ENCODE measurements at places on chromosomes 2 and 18.

DNA sequence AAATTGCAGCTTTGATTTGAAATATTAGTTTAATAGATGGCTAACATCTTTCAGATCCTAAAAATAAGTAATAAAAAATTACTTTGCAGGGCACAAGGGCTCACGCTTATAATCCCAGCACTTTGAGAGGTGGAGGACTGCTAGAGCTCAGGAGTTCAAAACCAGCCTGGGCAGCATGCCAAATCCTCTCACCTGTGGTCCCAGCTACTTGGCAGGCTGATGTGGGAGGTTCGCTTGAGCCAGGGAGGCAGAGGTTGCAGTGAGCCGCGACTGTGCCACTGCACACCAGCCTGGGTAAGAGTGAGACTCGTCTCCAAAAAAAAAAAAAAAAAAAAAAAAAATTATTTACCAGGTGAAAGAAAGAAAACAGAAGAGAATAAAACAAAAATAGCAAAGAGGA, 449.8 kb downstream of the NRXN1 start:
- DNase-seq, result peak; percentile 40

GRCh38 chr2:10404324-10405143, 43.6 kb downstream of the ODC1 start:
- no peak for DNase-seq

- DNase-seq, result no peak
Observed at GRCh38 chr2:240280621-240281020, 140.2 kb upstream of the OTOS start.

GRCh38 chr2:78077633-78078032, 555.5 kb upstream of the LRRTM4 start:
- no peak for DNase-seq

DNA sequence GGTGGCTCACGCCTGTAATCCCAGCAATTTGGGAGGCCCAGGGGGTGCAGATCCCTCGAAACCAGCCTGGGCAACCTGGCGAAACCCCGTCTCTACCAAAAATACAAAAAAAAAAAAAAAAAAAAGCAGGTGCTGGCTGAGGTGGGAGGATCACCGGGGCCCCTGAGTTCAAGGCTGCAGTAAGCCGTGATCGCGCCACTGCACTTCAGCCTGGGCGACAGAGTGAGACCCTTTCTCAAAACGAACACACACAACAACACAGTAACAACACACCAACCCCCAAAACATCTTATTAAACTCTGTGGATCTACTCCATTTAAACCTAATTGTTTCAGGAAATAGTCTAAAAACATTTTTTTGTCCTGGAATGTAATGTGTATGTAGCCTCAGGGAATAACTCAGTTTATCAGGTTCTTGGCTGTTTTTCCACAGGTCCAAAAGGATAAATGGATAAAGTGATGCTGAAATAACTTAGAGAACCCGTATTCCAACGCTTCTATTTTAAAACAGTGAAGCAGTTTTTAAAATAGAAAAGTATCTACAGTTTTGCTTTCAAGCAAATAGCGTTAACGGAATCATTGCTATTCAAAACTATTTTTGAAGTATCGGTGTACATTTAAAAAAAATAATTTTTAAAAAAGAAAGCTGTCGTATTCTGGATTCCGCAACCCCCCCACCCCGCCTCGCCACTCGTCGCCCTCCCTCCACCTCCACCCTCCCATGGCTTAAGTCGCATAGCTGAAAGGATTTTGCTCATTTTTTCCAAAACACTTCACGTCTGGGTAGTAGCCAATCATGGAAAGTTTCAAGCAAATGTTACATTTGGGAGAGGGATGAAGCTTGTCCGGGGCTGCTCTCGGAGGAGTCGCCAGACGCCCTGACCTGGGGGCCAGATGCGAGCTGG, 895 bp upstream of the GLS start:
- DNase-seq, result no peak

DNA sequence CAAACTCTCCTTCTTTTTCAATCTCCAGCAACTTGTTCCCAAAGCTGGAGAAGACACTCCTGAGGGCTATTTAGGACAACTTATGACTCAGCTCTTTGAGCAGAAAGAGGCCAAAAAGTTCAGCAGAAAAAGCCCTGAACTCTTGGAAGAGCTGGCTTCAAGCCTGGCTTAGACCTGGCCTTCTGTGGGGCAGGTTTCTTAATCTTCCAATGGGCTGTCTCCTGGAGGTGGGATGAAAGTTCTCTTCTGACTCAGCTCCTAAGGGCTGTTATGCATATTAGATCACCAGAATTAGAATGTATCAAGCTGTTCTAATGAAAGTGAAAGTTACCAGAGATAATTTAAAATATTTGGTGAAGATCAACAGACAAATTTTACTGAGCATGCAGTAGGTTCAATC, 129.4 kb downstream of the RAD51AP2 start:
- no peak for DNase-seq

DNA sequence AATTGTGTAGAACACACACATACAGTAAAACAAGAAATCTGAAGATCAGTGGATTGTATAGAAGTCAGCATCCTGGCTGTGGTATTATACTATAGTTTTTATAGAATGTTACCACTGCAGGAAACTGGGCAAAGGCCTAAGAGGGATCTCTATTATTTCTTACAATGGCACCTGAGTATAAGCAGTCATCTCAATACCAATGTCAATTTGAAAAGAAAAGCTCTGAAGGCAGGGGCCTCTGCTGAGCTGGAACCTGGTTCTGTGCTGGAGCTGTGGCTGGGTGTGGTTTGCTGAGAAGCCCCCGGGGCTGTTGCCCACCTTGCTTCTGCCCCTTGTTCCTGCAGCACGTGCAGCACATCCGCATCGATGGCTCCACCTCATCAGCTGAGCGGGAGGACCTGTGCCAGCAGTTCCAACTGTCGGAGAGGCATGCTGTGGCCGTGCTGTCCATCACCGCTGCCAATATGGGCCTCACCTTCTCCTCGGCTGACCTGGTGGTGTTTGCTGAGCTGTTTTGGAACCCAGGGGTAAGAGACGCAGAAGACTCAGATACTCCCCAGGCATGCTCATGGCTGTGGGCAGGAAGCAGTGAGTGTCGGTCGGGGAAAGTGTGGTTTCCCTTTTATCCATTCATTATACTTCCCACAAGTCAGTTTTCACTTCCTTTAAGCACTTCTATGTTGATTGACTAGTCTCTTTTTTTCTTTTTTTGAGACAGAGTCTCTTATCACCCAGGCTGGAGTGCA, 23.5 kb upstream of the RPL37A start:
- DNase-seq, result no peak

GRCh38 chr18:21826641-21827302, 86.2 kb downstream of the MIB1 start:
- no peak for DNase-seq

DNA sequence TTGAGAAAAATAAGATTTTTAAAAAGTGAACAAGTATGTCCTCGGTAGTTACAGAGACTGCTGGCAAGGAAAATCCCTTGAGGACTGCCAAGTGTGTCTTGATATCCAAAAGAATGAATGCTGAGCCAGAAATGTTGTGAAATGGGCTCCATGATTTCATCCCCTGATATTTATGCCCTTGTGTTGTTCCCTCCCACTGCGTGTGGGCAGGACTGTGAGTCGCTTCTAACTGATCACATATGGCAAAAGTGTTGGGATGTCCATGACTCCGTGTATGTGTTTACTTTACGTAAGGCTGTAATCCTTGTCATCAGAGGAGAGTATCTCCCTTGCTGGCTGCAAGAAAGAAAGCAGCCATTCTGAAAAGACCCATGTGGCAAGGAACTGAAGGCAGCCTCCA, 285.1 kb downstream of the SS18 start:
- no peak for DNase-seq

DNA sequence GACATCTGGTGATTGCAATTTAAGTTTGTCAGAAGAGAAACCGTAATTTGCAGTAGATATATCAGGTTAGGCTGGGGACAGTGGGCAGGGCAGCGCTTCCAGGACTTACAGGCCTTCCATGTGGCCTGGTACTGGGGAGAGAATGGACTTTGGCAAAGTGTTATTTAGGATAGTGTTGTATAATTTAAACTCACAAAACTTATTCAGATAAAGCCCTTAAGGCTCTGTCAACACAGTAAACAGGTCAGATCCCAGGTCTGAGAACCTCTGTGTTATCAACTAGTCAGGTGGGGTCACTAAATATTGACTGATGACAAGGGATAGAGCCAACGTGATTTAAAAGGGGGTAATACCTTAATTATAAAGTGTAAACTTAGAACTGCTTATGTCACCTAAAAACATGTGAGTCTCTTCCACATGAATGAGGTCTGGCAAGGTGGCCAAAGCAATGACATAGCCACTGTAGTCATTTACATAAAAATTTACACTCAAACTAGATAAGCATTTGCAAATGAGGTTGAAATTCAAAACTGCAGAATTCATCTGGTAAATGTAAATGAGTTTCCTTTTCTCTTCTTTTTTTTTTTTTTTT, 80.2 kb upstream of the DNMT3A start:
- DNase-seq, result no peak

- DNase-seq, result no peak
Observed at GRCh38 chr2:45984896-45985473, 312.2 kb upstream of the EPAS1 start.

GRCh38 chr2:24363301-24363700, 3.0 kb upstream of the ITSN2 start:
- no peak for DNase-seq

GRCh38 chr2:187505065-187505672, 49.1 kb downstream of the TFPI start:
- DNase-seq, result no peak

- DNase-seq, result peak; percentile 10
Observed at GRCh38 chr2:186503827-186504606, 18.0 kb downstream of the ZC3H15 start.

GRCh38 chr2:59875836-59876235, 677.6 kb downstream of the BCL11A start:
- no peak for DNase-seq

DNA sequence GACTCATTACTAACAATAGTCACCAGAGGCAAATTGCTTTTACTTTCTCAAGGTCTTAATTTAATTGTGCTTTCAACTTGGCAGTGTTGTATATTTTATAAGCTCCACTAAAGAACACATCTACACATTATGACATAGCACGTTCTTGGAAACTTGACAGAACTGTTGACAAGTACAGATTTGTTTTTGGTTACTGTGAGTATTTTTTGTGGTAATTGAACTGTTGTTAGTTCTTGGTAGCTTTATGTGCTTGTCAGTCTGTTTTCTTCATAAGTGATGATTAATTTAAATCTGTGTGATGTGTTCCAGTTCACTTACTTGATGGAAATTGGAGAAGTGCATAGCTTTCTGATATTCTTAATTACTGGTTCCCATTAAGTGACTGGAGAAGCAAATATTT, 63.9 kb downstream of the COMMD1 start:
- no peak for DNase-seq

GRCh38 chr2:23385748-23386338, 864 bp downstream of the KLHL29 start:
- DNase-seq, result peak; percentile 9

- DNase-seq, result no peak
Observed at GRCh38 chr18:74184875-74185274, 36.6 kb downstream of the TIMM21 start.

DNA sequence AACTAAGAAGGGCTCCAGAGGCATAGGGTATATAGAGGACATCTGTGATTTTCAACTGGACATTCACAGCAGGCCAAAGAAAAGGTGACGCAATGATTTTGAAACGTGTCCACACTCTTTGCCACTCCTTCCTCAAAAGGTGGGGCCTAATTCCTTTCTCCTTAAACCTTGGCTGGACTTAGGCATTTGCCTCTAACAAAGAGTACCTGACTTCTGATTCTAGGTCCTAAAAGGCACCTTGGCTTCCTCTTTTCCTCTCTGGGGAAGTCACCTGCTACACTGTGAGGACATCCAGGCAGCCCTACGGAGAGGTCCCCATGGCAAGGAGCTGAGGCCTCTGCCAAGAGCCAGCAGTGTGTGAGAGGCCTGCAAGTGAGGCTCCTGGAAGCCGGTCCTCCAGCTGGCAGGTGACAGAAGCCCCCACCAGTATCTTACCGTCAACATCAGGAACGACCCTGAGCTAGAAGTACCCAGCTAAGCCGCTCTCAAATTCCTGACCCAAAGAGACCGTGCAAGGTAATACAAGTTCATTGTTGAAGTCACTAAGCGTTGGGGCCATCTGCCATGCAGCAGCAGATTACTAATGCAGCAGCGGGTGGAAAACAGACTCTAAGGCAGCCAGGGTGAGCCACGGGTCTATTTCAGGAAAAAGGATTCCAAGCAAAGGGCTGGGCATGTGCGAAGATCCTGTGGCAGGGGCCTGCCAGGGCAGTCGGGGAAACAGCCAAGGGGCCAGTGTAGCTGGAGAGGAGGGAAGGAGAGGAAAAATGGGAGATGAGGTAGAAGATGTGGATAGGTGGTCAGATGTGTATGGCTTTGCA, 7.4 kb upstream of the HES6 start:
- DNase-seq, result no peak

- DNase-seq, result no peak
Observed at GRCh38 chr2:37493425-37493824, 149.0 kb downstream of the QPCT start.

All from NCI-H1092 treated with DMSO at 0.1 percent for 48 hours (cell line).